Stimulated activated CD4-positive, alpha-beta T cell treated with anti-CD3 and anti-CD28 coated beads, Interleukin-1b, Interleukin-23, amount 100 ng/mL, for 48 hours (primary cell): ENCODE measurements at places on chromosomes 5 and 9.

GRCh38 chr9:131416509-131416908 is 22.6 kb downstream of the PRRC2B start:
- DNase-seq, result no peak

DNA sequence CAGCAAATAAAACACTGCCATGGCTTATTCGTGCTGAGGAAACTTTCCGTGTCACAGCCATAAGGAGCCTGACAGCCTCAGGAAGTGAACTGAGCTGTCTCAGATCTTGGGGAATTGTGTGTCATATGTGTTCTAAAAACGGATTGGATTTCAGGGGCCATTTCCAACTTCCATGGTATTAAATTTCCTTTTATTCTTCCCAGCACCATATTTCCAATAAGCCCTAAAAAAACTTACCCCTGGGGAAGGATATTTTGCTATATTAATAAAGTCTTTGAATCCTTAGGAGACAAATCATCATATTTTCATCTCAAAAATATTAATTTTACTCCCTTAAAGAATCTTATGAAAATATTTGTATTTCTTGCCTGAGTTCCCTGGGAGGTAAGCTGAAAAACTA is 93.9 kb downstream of the LHFPL2 start:
- DNase-seq, result no peak

GRCh38 chr9:120579139-120580050 is 572 bp downstream of the CDK5RAP2 start:
- DNase-seq, result no peak

DNA sequence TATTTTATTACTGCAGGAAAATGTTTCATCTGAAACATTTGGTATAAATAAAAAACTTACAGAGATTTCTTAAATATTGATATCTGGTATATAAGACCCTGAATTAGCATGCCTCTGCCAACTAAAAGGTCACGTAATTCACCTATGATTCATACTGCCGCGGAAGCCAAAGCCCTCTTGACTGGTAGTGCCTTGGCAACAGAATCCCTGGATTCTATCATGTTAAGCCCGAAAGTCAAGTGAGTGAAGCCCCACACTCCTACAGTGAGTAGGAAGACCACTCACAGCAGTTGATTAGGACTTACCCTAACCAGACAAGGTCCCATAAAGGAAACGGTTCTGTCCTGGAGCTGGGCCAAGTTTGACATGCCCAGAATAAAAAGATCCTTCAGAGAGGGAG is 175.6 kb upstream of the NREP start:
- no peak for DNase-seq

- no peak for DNase-seq
These were observed 2.8 kb downstream of the SUSD3 start for GRCh38 chr9:93061260-93061751.

DNA sequence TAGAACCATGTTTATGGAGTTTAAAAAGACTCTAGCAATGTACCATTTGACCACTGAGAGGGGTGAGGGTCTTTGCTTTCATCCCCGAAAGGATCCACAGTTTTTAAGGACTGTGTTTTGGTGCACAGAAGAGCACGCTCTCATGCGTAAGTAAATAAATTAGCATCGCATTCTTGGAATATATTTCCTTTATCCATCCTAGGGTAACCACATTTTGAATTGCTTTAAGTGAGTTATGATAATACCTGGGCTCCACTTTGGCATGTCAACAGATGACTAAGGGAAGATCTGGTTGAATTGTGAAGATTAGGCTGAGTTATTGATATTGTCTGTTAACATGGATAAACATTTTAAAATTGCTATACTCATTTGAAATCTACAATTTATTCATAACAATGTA is 89.4 kb upstream of the EDIL3 start:
- no peak for DNase-seq

- DNase-seq, result no peak
These were observed 19.7 kb downstream of the MEGF9 start for GRCh38 chr9:120694559-120694958.

DNA sequence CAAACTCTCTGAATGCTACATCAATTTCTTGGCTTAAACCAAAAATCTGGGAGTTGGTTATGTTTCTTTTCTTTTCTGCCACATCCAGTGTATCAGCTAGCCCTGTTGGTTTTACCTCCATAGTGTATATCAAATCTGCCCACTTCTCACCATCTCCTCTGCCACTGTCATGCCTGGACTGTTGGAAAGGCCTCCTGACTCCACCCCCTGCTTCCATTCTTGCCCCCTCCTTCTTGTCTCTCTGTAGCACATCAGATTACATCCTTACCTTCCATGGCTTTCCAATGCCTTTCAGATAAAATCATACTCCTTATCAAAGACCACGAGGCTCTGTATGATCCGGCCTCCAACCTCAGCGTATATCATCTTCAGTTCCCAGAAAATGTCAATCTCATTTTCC is 35.4 kb downstream of the STXBP1 start:
- DNase-seq, result no peak

- DNase-seq, result no peak
These were observed 138.5 kb downstream of the DCP2 start for GRCh38 chr5:113115061-113115460.

DNA sequence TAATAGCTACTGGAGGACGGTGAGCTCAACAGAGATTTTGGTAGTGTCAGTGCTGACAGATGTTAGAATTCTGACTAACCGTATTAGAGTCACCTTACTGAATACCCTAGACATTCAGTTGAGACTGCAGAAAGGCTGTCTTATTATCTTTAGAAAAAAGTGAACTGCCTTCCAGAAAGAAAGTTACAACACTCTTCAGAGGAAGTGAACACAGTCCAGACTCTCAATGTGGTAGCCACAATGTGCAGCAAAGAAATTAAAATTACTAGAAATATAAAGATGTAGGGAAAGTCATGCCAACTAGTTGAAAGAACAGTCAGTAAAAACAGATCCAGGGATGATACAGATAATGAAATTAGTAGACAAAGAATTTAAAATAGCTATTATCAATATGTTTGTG is 47.1 kb upstream of the COL15A1 start:
- DNase-seq, result no peak

- no peak for DNase-seq
These were observed 36.8 kb upstream of the UNC5A start for GRCh38 chr5:176773408-176774035.
